H7 (cell line): ENCODE measurements at places on chromosomes 3 and 15.

GRCh38 chr15:91787198-91787597 lies 66.3 kb upstream of the SLCO3A1 start:
- DNase-seq, result no peak

DNA sequence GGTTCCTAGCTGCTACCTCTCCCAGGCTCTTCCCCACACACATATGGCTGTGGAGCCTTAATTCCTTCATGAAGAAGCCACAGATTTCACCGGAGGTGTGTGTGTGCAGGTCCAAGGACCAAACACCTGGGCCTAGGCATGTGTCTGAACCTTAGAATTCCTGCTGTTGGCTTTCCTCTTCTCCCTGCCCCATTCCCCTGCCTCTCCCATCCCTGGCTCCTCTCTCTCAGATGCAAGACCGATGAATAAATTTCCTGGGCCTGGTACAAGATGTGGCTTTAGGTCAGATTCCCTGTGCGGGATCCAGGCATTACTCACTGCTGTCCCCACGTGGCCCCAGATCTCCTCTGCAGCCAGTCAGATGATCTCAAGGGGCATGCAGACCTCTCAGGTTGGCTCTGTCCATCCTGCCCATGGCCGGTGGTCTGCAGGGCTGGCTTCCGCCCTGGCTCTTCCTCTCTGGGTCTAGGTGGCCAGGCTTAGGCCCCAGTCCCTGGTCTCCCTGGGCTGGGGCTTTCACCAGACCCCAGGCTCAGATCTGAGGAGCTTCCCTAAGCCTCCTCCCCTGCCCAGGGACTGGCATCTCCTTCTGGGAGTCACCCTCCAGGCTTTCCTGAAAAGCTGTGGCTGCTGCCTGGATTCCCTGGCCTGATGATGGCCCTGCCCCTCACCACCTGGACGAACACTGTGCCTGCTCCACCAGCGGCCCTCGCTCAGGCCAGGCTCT lies 20.5 kb downstream of the CCR9 start:
- peak; percentile 79 for DNase-seq

DNA sequence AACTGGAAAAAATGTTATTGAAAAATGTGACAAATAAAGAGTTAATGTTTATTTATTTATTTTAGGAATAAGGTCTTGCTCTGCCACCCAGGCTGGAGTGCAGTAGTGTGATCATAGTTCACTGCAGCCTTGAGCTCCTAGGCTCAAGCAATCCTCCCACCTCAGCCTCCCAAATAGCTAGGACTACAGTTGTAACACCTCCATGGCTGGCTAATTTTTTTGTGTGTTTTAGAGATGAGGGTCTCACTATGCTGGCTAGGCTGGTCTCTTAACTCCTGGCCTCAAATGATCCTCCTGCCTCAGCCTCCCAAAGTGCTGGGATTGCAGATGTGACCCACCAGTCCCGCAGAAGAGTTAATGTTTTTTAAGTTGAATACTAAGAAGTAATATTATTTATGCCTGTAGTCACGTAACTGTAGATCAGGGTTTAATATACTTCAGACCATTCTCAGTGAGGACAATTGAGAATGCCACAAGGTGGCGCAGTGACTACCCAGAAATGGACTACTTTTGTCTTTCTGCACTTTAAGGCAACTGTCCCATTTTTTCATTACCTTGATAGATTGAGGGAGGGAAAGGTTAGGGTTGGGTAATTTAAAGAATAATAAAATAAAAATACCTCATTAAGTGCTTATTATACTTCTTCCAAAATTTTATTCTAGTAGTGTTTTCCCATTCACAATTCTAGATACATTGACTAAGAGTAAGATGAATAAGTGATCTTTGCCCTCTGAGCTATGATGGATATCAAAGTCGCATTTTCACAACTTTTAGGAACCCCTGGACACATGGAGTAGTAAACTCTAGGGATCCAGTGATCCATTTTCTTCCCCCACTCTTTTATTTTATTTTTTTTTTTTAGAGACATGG lies 6.0 kb downstream of the MUC13 start:
- DNase-seq, result peak; percentile 36

- DNase-seq, result no peak
Observed at GRCh38 chr3:116264546-116265319, 180.6 kb downstream of the LSAMP start.

- no peak for DNase-seq
Observed at GRCh38 chr3:101281521-101282030, 38.8 kb downstream of the IMPG2 start.

- no peak for DNase-seq
Observed at GRCh38 chr3:141126661-141127343, 75.7 kb downstream of the SPSB4 start.

- DNase-seq, result no peak
Observed at GRCh38 chr3:117630885-117631284, 921.3 kb downstream of the TUSC7 start.

- peak; percentile 93 for DNase-seq
Observed at GRCh38 chr15:66673410-66674322, 28.4 kb upstream of the SMAD6 start.

- no peak for DNase-seq
Observed at GRCh38 chr15:83671603-83672002, 17.7 kb downstream of the ADAMTSL3 start.

- no peak for DNase-seq
Observed at GRCh38 chr3:165883863-165884478, 46.7 kb upstream of the BCHE start.
